ENCODE measurements at places on chromosomes 6 and 20.

DNA sequence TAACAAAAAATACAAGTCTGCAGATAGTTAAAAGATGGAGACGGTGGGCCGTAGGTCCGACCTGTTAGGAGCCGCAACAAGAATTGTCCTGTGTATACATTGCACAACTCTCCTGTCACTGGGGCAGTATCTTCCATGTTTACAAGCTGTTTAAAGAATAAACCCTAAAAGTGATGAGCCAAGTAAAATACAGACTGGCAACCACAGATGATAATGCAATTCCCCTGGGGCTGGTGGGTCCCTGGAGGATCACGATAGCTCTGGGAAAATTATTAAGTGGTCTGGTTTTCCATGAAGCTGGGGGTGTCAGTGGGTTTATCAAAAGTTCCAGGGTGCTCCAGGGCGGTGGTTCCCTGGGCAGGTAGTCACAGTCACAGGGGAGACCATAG, 8.1 kb upstream of the FAM50B start:
- no peak for DNase-seq

- DNase-seq: no peak
Measured at GRCh38 chr20:13286607-13287006, 65.5 kb downstream of the ISM1 start.

DNA sequence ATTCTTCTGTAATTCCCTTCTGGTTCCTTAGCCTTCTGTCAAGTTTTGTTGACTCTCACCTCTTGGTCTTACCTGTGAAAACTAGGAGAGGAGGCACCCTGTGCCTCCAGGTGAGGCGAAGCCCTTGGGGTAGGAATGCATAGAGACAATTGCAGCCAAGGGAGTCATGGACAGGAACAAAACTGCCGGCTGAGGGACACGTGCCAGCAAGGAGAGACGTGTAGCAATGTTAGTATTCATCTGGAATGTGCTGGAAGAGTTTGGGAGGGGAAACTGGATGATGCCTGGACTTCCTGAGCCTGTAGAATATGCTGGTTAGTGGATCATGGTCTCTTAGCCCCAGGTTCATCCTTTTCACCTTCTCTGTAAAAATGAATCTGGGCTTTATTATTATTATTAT, 3.9 kb upstream of the TIAM2 start:
- no peak for DNase-seq

DNA sequence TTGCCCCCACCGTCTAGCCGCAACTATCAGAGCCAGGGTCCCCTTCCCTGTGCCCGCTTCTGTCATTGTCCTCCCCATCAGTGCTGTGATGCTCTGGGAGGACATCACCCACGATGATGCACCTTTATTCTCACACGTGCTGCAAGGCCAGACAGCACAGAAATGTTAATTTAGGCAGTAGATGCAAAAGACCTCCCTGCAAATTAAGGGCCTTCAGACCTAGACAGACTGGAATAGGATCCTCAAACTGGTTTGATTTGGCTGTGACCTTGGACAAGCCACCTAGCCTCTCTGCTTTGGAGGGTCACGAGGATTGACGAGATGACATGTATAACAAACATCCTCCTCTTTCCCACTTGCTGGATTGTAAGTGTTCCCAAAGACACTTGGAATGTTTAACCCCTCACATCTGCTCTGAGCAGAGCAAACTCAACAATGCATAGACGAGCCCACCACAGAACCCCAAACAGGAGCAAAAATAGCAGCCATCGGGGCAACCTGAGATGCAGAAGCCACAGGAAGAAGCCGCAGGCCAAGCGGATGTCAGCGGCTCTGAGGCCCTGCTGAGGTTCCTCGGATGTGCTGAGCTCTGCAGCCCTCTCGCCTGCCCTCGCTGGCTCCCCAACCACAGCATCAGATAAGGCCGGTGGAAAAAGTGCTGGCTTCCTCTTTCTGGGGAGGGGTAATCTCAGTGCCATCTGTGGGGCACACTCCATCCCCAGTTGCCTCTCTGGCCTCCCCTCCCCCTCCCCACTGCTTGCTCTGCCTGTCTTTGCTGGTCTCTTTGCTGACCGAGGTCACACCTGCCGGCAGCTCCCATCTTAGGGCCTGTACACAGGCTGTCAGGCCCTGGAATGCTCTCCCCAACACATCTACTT, 35.3 kb downstream of the TOX2 start:
- no peak for DNase-seq

DNA sequence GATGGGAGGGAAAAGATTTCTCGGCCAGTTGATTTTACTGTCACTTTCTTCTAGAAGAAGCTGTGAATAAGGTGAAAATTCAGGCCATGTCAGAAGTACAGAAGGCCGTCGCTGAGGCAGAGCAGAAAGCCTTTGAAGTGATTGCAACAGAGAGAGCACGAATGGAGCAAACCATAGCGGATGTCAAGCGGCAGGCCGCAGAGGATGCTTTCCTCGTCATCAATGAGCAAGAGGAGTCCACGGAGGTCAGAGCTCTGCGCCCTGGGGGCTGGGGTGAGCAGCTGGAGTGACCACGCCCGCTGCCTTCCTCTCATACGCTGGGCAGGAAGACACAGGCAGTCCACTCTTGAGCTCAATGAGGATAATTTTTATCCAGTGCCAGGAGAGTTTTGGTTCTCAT, 21.8 kb upstream of the C20orf144 start:
- DNase-seq: no peak

- no peak for DNase-seq
Measured at GRCh38 chr6:52454556-52454955, 34.4 kb downstream of the EFHC1 start.

GRCh38 chr6:153123801-153124200, 7.3 kb downstream of the RGS17 start:
- no peak for DNase-seq

- DNase-seq: no peak
Measured at GRCh38 chr6:12613811-12614210, 102.8 kb upstream of the PHACTR1 start.

DNA sequence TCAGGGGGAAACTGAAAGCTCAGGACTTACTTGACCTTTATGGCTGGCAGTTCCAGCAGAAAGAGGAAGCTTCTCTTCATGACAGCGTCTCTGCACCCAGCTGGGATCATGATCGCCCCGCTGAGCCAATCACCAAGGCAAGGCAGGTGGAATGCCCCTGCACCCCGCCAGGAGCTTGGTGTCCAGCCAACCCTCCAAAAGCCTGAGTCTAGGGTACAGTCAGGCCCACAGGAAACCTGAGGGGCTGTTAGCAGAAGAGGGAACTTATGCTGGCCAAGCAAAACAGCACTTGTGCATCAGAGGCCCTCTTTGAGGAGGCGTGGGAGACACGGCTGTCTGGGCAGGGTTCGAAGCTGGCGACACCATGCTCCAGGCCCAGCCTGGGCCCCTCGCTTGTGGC, 188.3 kb upstream of the GMDS start:
- DNase-seq: no peak

- no peak for DNase-seq
Measured at GRCh38 chr6:33207552-33208090, 679 bp upstream of the RING1 start.

- DNase-seq: no peak
Measured at GRCh38 chr6:77021232-77021631, 442.1 kb downstream of the HTR1B start.

GRCh38 chr6:24547243-24547642, 52.5 kb downstream of the ALDH5A1 start:
- no peak for DNase-seq
